ENCODE measurements at places on chromosomes 1 and 21.

DNA sequence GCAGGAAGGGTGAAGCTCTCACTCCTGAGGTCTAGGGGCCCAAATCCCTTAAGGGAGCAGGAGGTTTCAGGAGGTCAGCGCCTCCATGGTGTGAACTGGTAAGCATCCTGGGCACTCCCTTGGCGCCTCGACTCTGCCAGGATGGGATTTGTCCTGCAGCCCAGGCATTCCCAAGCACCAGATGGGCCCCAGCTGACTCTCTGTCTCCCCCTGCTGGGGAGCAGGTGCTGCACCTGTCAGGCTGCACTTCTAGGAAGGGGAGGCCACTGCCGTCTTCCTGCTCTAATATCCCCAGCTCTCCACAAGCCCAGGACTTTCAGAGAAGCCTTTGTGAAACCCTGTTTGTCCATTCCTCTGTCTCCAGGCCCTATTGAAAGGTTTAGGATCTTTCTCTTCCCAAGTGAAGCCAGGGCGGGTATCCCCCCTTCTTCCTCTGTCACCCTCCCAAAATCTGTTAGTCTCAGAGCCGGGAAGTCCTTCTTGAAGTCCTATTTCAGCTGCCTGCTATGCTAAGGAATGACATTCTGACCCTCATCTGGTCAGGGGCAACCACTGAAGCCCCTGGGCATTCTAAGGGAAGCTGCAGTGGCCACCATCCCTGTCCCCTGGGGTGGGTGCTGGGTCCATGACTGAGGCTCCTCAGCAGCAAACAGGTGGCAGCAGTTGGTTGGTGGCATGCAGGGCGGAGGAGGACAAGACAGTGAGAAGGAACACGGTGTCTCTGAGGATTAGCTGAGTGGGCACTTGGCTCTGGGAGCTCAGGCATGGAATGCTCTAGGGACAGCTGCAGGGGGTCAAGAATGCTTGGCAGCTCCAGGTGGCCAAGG is 3.2 kb downstream of the MYBPH start:
- peak; percentile 10 for DNase-seq

- DNase-seq, result no peak
Measured at GRCh38 chr1:4430406-4431365, 223.7 kb upstream of the AJAP1 start.

DNA sequence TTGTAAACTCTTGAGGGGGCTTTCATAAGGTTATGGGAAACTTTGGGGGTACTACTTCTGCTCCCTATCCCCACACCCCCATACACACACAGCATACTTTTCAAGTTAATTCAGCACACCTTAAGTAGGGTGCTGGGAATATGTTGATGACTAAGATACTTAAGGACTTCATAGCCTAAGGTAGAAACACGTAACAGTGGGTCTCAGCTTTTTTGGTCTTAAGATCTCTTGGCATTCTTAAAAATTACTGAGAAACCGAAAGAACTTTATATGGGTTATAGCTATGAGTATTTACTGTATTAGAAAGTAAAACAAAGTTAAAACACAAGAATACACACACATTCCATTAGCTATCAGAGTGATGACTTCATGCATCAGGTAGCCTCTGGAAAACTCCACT is 2.1 kb downstream of the OTUD3 start:
- no peak for DNase-seq

- DNase-seq, result peak; percentile 44
Measured at GRCh38 chr1:58780836-58781452, 2.9 kb downstream of the JUN start.

DNA sequence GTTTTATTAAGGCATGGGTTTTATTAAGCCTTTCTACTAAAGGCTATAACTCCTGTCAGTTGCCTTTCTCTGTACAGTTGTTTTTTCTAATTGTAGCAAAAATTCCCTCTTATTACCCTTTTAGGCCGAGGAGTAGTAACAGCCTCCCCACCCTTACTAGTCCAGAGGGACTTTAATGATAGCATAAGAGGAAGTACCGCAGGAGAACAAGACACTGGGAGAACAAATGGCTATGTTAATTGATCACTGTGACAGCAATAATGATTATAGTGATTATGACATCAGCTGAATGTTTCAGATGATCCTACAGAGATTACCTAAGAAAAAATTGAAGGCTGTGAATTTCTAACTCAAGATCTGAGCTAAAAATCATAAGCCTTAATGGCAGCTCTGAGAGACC is 383.0 kb upstream of the PTBP2 start:
- DNase-seq, result no peak

- DNase-seq, result no peak
Measured at GRCh38 chr1:101697072-101697471, 299.7 kb downstream of the OLFM3 start.

- DNase-seq, result no peak
Measured at GRCh38 chr21:18157406-18157805, 87.2 kb upstream of the CHODL start.

GRCh38 chr1:206002871-206003801 is at the start of gene RAB7B:
Gene RAB7B (minus strand): TSS chr1:206003395. CDS start chr1:205994135, 9,260 bp downstream.
- no peak for DNase-seq

DNA sequence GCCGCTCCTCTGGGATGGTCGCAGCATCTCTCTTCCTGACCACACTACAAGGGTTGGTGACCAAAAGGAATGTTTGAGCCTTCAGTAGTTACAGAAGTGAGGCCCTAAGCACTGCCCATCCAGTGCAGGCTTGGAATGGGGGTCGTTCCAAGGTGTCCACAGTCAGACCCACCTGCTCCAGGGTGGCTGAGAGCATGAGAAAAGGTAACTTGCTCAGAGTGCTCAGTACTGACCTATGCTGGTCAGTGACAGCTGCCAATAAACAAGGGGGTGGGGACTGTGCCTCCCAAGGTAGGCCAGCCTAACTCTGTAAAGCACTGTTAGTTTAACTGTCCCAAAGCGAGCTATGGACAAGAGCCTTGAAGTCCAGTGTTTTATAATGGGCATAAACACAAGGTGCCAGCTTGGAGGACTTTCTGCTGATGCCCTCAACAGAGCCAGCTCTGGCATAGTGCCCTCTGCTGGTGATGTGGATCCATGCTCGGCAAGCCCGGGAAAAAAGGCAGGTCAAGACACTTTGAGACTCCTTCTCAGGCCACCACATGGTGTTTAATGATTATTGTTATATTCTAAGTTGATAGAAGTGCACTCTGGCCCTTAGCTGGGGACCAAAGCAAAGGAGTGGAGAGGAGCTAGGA is 78.1 kb upstream of the DNAH14 start:
- DNase-seq, result peak; percentile 25

DNA sequence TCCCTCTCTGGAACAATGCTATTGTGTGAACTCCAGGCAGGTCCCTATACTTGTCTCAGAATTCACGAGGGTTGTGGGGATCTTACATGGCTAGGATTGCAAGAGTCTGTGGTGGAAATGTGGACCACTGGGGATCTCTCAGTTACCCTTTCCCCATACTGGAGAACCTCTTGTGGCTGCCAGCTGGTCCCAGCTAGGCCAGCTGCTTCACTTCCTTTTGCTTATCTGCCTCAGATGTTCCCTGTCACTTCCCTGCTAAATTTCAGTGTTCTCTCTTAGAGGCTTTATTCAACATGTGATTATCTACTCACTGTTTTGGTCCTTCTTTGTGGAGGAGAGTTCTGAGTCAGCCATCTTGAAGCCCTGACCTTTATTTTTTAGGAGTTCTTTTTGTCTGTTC is 75.9 kb upstream of the SAMD13 start:
- DNase-seq, result no peak

DNA sequence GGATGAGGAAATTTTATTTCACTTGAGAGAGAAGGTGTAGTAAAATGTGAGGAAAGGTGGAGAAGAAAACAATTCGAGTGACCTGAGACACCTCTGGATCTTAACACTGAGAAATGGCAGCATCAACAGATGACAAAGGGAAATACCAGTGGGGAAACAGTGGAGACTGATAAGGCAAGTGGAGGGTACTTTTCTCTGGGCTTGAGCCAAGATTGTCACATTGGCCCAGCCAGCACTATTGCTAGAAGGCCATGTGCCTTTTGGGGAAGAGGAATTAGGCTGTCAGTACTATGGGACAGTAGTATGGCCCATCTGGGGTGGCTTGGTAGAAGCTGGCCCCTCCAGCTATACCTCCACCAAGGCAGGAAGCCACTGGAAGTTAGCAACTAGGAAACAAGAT is 8.4 kb downstream of the SYPL2 start:
- DNase-seq, result no peak

- DNase-seq, result no peak
Measured at GRCh38 chr1:246814890-246815289, 90.7 kb downstream of the SCCPDH start.

GRCh38 chr1:19327736-19328135 is 15.6 kb downstream of the SLC66A1 start:
- no peak for DNase-seq

DNA sequence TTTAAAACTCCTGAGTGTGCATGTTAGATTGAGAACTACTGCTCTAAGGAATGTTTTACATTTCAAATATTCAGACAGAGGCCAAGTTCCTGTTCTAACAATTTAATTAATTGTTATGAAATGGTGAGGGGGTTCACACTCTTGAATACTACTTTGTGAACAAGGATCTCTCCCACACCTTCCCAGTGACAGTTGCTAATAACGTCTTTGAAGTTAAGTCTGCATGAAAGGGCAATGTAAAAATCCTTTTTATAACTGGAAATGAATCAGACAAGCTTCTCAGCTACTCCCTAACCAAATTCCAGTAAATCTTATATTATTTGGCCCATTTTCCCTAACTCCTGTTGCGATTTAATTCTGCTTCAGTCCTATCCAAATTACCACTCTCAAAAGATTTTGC is 828.5 kb upstream of the ADAMTS5 start:
- no peak for DNase-seq

DNA sequence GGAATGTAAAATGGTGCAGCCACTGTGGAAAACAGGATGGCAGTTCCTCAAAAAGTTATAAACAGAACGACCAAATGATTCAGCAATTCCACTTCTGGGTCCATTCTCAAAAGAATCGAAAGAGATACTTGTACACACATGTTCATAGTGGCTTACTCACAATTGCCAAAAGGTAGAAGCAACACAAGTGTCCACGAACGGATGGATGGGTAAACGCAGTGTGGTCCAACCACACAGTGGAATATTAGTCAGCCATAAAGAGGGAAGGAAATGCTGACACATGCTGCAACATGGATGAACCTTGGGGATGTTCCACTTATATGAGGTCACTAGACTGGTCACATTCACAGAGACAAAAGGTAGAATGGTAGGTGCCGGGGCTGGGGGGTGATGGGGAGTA is 5.3 kb downstream of the KRTAP10-1 start:
- DNase-seq, result no peak

DNA sequence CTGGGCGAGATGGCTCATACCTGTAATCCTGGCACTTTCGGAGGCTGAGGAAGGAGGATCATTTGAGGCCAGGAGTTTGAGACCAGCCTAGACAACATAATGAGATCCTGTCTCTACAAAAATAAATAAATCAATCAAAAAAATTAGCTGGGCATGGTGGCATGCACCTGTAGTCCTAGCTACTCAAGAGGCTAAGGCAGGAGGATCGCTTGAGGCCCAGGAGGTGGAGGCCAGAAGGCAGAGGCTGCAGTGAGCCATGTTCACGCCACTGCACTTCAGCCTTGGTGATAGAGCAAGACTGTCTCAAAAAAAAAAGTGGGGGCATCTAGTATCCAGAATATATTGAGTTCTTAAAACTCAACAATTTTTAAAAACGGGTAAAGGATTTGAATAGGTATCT is 6.0 kb downstream of the TUT4 start:
- no peak for DNase-seq

GRCh38 chr1:35717911-35718476 is 690 bp downstream of the C1orf216 start:
- no peak for DNase-seq

- DNase-seq, result no peak
Measured at GRCh38 chr1:17162941-17163340, 42.0 kb upstream of the PADI1 start.

- DNase-seq, result no peak
Measured at GRCh38 chr1:29984862-29985605, 738.4 kb downstream of the MATN1 start.

DNA sequence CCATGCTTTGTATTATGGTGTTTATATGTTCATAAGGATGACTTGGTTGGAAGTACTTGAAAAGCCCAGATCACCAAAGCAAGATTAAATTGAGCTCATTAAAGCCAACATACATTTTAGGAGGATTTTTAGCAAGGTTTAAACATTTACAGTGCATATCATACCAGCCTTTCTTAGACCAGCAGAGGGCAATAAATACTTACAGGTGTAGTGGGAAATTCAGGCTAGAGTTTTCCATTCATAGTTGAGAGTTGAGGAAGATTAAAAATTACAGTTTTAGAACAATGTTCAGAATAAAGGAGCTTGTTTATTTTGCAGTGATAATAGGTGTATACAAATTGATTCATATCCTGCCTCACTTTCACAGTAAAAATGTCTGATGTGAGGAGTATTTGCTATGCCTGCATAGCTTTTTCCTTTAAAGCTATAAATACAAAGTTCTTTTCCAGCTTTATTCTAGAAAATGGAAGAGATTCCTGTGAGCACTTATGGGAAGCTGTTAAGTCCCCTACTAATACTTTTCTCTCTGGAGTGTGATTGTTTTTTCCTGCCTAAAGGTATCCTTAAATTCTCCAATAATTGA is 35.3 kb downstream of the DTL start:
- no peak for DNase-seq

GRCh38 chr1:18939398-18940302 is 16.8 kb downstream of the IFFO2 start:
- no peak for DNase-seq

- no peak for DNase-seq
Measured at GRCh38 chr1:178024504-178024903, 54.6 kb upstream of the SEC16B start.

DNA sequence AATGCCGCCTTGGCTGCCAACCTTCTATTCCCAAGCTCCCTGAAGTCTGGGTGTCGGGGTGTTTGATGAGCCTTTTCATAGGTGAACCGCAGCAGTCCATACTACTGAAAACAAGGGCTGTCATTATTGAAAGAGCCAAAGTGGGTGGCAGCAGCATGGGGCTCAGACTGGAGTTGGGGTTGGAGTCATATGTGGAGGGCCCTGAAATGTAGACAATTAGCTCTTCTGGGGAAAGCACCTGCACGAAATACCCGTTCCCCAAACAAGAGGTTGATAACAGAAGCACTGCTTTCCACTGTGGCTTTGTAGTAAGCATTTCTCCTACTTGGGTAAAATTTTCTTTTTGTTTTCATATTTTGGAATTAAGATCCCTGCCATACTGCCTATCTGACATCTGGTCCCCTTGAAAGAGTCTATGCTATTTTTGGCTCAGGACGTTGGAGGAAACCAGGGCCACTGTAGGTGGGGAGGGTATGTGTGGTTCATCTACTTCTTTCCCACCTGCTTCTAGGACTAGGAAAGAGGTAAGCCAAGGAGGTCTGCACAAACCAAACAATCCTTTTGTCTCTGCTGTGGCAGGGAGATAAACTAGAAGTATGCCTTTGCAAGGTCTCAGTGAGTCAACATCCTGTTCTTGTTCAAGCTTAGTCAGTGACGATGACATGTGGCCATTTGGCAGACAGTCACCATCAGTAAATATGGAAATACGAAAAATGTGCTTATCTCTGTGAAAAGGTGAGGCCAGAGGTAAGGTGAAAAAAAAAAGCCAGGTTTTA is 197.0 kb upstream of the UBE2U start:
- no peak for DNase-seq

GRCh38 chr1:46822248-46822826 is 23.5 kb downstream of the CYP4B1 start:
- no peak for DNase-seq

Measured in effector memory CD4-positive, alpha-beta T cell (primary cell).